Stimulated activated CD8-positive, alpha-beta memory T cell treated with anti-CD3 and anti-CD28 coated beads, Interleukin-4, amount 100 ng/mL, for 24 hours (primary cell): ENCODE measurements at places on chromosomes 3 and 15.

DNA sequence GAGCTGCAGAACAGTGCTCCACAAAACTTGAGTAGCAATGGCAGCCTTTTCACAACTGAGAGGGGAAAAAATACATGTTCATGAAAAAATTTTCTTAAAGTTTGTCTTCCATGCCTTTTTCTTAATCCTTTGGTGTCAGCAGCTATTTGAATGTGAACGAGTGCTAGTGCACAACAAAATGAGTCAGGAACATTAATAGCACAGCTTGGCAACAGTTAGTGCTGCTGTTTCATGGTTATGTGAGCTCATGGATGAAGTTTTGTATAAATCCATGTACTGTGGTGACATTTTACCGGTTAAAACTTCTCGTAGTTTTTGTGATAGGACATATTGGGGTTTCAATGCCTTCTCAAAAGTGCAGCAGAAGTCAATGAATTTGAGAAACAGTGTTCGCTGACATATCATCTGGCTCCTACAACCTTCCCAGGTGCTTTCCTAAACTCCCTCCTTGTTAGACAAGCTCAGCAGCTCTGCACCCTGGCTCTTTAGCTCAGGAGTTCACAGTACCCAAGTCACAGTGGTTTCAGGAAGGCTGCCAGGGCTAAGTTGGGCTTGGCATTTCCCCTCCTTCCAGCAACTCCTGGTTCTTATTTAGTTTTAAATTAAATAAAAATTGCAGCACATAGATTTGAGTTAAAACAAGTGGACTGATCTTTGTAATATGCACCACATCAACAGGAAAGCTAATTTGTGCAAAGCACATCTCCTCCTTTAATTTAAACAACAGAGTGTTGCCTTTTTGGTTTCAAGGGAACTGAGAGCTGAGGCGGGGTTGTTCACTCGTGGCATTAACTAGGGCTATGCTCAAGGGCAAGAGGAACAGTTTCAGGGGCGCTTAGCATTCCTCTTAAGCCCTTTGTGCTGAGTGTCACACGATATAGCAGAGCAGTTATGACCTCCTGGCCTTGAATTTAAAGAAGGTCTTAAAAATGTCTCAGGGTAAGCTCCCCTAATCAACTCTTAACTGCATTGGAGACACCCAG lies 362.8 kb downstream of the CHST2 start:
- no peak for DNase-seq

DNA sequence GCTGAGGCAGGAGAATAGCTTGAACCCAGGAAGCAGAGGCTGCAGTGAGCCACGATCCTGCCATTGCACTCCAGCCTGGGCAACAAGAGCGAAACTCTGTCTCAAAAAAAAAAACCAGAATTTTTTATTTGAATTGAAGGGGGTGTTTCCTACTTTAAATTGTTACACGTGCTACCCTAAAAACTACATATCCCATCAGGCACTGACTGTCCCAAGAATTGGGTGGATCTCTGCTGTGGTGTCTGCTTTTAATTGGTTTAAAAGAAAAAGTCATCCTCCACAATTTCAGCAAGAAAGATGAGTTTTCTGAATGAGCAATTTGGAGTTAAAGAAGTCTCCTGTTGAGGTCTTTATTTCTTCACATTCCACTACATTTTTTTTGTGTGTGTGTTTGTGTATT lies 2.1 kb downstream of the PDIA3 start:
- no peak for DNase-seq

DNA sequence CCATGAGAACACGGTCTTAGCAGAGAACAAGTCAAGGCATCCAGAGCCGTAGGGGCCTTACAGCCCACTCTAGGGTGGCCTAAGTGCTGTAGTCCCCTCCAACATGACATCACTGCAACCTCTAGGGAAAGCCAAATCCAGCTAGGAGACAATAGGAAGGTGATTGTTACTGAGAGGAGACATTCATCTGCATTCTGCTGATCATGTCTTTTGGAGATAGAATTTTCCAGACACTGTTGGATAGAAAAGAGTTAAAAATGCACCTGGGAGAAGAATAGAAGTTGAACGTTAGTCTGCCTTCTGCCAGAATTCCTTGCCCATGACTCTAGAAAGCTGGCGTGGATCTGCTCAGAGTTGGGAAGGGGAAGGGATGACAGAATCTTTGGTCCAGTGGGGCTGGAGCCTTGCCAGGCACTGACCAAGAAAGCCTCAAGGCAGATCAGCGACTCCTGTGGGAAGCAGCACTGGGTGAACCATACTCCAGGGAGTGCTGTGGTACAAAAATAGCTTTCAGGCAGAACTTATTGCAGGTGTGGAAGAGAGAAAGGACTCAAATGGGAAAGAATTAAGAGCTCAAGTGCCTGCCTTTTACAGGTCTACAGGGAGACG lies 44.8 kb upstream of the RAF1 start:
- no peak for DNase-seq

GRCh38 chr3:53137835-53138446 lies 7.7 kb upstream of the RFT1 start:
- DNase-seq = no peak

GRCh38 chr3:57164217-57164656 lies 916 bp downstream of the IL17RD start:
- DNase-seq = no peak

DNA sequence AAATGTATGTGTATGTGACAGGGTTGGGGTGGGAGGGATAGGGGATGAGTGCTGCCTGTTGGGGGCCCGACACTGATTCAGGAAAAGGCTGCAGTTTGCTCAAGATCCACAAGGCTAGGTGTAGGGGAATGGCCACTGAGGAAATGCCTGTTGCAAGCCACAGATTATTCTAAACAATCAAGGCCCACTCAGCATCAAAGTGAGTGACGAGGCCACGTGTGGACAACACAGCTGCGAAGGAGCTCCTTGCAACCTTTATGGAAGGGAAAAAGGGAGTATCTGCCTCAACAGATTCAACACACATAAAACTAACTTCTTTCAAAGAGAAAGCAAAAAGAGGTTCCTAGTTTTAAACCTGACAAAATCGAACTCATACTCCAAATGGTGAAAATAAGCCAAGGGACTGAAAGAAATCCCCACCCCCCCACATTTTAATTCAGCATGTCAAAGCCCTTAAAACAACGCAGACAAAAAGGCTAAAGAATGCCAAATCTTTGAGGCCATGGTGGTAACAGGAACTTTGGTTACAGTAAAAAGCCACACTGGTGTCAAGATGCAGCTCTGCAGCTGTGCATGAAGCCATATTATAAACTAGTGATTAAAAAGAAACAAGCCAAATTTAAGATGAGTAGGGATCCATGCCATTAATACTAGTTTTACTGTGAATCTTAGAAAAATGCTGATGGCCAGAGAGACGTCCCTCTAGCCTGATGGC lies 3.6 kb downstream of the POLG start:
- no peak for DNase-seq

GRCh38 chr3:44033123-44033522 lies 208.6 kb upstream of the TOPAZ1 start:
- no peak for DNase-seq

GRCh38 chr15:90982135-90982534 lies 12.2 kb downstream of the PRC1 start:
- no peak for DNase-seq
